ENCODE measurements at places on chromosomes 13 and 19.

DNA sequence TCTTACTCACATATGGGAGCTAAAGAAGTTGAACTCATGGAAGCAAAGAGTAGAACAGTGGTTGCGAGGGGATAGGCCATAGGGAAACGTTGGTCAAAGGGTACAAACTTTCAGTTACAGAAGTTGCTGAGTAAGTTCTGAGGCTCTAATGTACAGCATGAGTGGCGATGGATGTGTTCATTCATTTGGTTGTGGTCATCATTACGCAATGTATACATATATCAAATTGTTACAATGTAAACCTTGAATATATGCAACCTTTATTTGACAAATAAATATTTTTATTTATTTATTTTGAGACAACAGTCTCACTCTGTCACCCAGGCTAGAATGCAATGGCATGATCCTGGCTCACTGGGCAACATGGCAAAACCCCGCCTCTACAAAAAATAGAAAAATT is 38.7 kb downstream of the ZIC5 start:
- DNase-seq: no peak

GRCh38 chr13:24176351-24177101 is 16.0 kb downstream of the SPATA13 start:
- no peak for DNase-seq

DNA sequence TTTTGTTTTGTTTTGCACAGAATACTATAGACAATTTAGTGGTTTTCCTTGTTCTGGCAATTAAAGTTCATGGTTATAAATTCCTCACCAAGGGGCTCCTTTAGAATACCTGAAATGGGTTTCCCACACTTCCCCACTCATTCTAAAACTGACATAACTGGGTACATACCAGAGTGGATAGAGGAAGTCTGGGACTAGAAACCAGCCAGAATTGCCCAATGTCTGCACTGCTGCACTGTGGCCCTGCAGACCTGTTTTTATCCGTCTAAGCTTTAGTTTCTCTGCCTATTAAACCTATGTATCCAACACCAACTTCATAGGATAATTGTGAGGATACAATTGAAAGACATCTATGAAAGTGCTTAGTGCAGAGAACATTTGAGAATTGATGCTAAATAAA is 498.6 kb downstream of the KCTD12 start:
- no peak for DNase-seq

DNA sequence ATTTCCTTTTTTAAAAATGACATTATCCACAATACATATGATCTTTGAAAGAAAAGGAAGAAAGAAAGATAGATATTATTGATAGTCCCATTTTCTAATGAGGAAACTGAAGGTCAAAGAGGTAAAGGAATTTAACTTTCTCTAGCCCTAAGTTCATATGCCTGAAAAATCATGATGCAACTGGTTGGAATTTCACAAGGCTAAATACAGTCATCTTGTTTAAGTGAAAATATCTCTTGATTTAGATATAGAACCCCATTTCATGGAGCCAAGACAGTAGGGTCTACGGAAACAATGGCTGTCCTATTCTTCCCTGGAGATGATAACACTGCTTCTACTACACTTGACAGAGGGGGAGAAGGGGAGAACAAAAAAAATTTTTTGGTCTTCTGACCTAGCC is 366.2 kb downstream of the DNAJC15 start:
- DNase-seq: no peak

DNA sequence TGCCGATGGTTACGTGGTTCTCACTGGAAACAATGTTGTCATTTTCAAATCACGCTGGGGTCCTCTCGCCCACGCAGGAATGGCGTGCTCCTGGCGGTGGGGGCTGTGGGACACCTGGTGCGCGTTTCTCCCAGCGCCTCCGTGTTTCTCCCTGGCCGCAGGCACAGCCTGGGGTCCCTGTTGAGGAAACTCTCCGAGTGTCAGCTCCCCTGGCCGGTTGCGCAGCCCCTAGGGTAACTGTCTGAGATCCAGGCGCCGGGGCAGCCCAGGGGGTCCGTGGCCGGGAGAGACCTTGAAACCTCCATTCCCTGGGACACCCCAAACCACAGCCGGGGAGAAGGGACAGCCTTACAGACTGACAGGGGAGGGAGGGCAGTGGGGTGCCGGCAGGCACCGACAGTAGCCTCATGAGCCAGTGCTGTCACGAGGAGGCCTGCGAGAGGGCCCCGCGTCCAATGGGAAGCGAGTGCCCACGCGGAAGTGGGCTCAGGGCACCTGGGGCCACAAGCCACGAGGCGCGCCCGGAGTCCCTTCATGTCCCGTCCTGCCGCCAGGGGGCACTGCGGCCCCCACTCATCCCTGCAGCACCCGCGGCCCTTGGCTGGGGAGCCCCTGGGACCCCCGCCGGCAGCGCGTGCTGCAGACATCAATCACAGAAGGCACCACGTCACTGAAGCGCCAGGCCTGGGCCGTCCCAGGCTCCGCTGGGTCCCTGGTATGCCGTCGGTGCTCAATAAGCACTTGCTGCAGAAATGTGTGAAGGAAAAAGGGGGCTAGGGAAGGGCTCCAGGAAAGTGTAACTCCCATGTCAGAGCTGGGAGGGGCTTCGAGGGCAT is 9.5 kb downstream of the ADAMTSL5 start:
- DNase-seq: peak; percentile 49
